Germinal center (tissue), 1 donor: ENCODE measurements at places on chromosomes 7 and 10.
A peak's percentile ranks its signal among the peaks of the same experiment; 100 is the strongest.

GRCh38 chr7:4765776-4766490 is 9.5 kb upstream of the AP5Z1 start:
- DNase-seq = no peak

DNA sequence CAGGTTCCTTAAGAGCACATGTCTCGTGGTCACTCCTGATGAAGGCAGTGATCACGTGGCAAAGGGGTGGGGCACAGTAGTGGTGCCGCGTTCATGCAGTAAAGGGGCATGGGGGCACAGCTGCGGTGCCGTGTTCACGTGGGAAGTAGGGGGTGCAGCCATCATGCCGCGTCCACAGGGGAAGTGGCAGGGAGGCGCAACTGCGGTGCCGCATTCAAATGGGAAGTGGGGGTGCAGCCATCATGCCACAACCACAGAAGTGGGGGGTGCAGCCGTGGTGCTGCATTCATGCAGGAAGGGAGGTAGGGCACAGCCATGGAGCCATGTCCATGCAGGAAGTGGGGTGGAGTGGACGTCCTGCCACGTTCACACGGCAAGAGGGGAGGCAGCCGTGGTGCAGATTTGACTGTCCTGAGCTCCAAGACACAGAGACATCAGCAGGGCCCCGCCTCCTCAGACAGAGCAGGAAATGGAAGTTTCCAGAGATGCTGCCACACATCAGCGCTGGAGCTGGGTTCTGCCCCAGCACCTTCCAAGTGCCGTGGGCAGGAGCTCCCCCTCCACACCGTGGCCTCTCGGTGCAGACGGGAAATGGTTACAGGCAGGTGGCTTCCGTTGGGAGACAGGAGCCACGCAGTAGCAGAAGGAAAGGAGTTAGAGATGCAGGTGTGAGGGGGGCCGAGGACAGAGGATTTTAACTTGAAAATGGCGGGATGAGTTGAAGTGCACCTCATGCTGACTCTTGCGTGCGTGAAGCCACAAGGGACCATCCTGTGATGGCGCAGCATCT is 95.0 kb upstream of the DDC start:
- peak; percentile 41 for DNase-seq

DNA sequence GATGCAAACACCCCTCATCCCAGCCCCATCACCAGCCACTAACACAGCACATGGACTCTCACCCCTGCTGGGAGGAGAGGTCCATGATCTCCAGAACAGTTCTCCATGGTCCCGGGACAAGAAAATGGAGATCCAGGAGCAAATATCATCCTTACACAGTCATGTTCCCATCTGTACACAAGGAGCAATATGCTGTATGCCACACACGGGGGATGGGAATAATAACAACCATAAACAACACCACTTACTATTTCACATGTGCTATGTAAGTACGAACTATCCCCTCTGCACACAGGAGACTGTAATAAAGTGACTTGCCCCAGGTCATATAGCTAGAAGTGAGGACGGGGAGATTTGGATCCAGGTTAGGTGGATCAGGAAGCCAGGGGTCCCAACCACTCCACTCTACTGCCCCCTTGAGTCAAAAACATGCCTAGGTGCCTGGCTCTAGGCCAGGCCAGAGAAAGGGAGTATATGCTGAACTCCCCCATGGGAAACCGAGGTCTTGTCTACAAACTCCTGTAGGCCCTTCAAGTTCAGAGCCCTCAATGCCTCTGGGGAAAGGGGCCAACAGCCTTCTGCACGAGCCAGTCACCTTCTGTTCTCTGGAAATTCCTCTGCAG is 34.1 kb downstream of the LRRC20 start:
- DNase-seq = peak; percentile 58

GRCh38 chr10:45227456-45227855 is 88.0 kb downstream of the OR13A1 start:
- no peak for DNase-seq

DNA sequence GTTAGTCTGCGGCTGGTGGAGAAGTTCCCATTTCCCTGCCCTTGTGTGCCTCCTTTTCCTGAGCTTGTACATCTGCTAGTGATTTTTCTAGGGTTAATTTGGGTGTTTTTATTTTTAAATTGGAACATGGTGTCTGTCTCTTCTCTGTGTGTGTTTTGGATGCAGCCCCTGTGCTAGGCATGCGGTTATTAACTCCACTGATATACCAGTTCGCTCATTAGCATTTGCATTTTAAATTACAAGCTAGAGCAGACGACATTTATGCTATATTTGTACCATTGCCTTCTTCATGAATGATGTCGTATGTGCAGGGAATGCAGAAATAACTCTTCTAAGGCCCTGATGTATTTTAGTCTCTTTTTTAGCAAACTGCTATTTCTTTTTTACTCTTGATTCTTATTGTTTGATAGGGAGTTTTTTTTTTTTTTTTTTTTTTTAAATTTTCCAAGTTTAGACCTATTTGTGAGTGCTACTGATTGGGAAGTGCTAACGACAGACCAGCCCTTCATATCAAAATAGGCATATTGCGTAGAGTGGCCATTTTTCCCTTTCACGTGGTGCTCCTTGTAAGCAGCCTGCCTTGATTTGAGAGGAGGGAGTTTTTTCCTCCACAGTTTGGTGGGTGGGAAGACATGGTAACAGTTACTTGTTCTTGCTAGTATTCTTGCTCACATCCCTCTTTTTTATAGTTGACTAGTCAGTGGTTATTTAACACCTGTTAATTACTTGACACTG is 89.6 kb downstream of the LRRC4 start:
- no peak for DNase-seq

DNA sequence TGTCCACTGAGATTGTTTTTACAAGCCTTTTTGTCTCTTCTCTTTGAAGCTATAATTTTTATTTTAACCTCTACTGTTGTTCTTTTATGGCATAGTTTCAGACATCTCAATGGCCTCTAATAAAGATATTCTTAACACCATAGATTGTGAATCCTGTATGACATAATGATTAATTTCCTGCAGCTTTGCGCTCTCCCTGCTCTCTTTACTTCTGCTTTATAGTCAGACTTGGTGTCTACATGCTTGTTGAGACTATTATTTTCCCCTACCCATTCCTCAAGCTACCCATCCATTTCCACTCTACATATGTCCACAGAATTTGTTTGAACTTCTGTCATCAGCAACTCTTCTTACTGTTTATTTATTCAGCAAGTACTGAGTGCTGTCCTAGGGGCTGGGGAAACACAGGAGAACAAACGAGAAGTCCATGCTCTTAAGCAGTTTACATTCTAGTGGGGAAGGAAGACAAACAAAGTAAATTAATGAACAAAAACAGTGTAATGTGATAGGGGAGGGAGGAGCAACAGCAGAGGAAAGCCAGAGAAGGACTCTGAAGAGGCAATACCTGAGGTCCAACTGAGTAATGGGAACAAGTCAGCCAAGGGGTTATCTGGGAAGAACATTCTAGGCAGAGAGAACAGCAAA is 110.1 kb downstream of the CDK14 start:
- DNase-seq = no peak

- DNase-seq = no peak
Measured at GRCh38 chr10:126216632-126216961, 171.7 kb downstream of the ADAM12 start.

- no peak for DNase-seq
Measured at GRCh38 chr7:104414216-104414615, 85.8 kb downstream of the LHFPL3 start.

DNA sequence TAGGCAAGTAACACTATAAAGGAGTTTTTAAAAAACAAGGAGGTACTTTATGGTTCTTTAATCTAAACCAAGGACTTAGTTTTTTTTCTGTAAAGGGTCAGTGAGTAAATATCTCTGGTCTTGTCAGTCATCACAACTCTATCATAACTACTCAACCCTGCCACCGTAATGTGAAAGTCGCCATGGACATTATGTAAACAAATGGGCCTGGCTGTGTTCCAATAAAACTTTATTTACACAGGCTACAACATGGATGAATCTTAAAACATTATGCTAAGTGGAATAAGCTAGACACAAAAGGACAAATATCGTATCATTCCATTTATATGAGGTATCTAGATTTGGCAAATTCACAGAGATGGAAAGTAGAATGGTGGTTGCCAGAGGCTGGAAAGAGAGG is 60.8 kb upstream of the SP4 start:
- no peak for DNase-seq

- DNase-seq = no peak
Measured at GRCh38 chr10:131930150-131930549, 29.3 kb downstream of the PPP2R2D start.

DNA sequence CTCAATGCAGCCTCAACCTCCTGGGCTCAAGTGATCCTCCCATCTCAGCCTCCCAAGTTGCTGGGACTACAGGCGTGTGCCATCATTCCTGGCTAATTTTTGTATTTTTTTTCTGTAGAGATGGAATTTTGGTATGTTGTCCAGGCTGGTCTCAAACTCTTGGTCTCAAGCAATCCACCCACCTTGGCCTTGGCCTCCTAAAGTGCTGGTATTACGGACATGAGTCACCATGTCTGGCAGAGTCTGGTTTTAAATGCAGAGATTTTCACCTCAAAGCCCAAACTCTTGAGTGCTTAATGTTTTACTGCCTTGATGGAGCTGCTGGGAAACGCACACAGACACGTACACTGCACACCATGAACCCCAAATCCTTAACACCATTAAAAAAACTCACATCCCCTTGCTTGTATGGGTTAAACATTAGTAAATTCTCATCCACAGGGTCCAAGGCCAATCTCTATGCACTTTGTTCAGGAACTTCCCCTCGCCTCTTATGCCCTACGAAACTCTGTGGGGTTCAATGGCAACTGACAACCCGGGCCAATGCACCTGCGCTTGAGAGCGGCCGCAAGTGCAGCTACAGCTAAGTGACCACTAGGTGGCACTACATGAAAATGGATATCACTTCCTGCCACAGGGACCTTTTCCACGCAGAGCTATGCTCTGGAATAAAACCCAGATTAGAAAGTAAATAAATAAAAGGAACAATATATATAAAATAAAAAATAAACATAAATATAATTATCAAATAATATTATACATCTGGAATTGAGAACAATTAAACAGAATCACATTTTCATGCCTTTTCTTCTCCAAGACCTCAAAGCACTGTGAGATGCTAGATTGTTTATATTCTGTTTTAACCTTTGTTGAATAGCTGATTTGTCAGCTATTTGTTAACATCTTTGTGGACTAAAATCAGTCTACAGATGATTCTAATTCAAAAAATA is 66.9 kb upstream of the AFAP1L2 start:
- peak; percentile 71 for DNase-seq

GRCh38 chr7:120988591-120989256 is at the start of gene CPED1:
TSS of gene CPED1 (plus strand) at chr7:120988711. CDS start at chr7:120989622, 911 bp downstream.
- DNase-seq = peak; percentile 65

DNA sequence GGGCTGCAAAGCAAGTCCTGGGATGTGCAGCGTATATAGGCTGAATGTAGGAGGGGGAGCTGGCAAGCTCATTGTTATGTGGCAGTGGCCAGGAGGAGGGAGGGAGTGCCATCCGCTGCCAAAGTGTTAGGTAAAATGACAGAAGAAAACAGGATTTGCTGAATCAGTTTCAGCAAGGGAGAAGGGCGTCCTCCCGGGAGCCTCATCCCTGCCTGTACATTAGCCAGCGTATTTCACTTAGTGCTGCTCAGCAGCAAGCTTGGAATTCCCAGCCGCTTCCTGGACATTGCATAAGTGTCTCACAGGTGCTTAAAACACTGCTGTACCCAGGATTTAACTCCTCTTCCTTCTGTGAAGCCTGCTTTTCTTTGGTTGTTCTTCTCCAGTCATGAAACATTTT is 2.5 kb downstream of the NIPSNAP2 start:
- DNase-seq = no peak

- DNase-seq = no peak
Measured at GRCh38 chr10:98020254-98020653, 10.2 kb downstream of the CRTAC1 start.

GRCh38 chr10:80487791-80488538 is 33.9 kb downstream of the TSPAN14 start:
- DNase-seq = no peak

DNA sequence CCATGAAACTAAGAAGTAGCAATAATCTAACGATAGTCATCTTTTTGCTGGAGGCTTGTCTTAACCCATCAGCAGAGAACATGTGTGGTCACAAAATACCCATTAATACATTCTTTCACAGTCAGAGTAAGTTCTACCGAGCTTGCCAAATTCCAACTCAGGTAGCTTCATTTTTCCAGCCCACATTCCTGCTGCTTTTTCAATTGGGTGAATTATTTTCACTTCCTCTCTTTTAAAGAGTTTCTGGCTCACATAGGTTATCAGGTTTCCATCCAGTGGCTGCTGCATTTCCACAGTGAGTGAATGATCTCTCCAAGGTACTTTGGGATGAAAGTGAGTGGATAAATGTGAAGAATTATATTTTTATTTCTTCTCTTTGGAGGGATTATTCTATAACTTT is 233.1 kb downstream of the SEMA3E start:
- DNase-seq = no peak

DNA sequence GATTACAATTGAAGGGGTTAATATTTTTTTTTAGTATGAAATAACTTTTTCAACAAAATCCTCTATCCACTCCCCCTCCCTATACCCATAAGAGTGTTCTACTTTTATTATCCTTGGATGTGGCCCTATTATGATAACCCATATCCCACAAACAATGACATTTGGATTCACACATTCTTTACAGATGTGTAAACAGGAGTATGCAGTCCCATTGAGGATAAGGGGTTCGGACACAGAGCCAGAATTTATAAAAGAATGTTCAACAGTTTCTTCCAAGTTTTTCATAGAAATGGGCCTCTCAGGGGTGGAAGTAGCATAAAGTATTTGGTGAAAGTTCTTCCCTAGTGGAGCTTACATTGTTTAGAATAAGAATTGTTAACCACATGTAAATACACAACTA is 16.1 kb upstream of the PCLO start:
- no peak for DNase-seq

DNA sequence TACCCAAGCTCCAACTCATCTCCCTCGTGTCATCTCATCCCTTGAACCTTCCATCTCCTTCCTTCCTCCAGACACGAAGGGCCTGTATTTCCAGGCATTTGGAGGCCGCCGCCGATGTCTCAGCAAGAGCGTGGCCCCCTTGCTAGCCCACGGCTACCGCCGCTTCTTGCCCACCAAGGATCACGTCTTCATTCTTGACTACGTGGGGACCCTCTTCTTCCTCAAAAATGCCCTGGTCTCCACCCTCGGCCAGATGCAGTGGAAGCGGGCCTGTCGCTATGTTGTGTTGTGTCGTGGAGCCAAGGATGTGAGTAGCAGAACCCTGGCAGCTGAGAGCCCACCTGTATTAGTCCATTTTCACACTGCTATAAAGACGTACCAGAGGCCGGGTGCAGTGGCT is 5.5 kb downstream of the FBXO24 start:
- DNase-seq = no peak

DNA sequence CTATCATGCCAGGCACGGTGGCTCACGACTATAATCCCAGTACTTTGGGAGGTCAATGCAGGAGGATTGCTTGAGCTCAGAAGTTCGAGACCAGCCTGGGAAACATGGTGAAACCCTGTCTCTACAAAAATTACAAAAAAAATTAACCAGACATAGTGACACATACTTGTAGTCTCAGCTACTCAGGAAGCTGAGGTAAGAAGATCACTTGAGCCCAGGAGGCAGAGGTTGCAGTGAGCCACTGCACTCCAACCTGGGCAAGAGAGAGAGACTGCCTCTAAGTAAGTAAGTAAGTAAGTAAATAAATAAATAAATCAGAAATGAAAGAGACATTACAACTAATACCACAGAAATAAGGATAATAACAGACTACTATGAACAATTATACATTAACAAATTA is 36.2 kb downstream of the PDLIM1 start:
- DNase-seq = no peak
